ENCODE measurements at places on chromosomes 16 and 17.

DNA sequence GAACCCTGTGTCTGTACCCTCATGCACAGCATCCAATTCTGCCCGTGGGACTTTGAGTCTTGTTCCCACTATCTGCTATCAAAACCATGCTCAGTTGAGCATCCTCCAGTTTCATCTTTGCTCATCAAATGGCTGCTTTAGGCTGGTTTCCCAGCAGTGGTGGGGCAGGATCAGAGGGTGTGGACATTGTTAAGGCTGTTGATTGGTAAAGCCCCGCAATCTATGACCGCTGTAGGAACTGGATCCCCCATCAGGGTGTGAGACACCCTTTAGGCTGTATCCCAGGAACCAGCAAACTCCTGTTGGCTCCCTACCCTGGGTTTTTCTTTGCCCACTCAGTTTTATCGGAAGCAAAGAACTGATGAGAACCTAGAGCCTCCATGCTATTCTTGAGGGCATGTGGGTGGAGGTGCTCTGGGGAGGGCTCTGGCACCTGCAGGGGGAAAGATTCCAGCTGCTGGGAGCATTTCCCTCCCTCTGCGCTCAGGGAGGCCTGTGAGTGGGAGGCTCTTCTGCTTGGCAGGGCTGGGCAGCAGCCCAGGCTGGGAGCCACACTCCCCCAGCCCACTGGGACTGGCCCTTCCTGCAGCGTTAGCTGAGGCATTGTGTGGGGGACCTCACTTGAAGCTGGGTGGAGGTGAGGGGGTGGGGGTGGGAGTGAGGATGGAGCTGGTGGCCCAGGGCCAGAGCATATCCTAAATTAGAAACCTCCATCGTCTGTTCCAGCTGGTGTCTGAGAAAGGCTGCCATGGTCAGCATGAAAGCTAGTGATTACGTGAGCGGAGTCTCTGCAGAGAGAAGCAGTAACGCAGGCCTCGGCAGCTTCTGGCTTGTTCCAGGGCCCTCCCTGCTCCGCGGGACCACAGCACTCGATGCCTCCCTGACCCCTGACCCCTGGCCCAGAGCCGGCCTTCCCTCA lies 160.6 kb downstream of the IRF8 start:
- no peak for DNase-seq

DNA sequence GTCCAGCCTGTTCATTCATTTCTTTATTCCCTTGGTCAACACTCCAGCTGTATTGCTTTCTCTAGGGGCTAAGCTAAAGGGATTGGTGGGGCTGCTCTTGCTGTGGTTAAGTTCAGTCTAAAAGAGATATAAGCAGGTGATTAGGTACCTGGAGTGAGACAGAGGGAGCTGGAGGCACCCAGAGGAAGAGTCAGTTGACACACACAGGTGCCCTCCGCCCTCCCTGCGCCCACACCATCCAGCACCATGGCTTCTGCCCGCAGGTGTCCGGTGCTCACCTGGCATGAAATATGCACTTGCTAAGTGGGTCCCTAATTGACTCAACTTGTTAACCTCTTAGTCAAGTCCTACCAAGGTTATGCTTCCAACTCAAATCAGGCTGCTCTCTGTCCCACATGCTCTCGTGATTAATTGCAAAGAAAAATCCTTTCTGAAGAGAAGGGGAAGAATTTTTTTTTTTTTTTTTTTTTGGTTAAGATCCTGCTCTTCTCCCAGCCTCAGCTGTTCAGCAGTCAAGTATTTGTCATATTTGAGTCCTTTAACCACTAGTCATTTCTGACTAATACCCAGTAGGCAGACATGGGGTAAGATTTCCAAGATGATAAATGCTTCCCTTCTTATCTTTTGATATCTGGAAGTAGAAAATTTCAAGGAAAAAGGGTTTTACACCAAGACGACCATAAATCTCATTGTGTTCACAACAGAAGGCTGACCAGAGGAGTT lies 199.8 kb upstream of the WSCD1 start:
- DNase-seq = no peak

DNA sequence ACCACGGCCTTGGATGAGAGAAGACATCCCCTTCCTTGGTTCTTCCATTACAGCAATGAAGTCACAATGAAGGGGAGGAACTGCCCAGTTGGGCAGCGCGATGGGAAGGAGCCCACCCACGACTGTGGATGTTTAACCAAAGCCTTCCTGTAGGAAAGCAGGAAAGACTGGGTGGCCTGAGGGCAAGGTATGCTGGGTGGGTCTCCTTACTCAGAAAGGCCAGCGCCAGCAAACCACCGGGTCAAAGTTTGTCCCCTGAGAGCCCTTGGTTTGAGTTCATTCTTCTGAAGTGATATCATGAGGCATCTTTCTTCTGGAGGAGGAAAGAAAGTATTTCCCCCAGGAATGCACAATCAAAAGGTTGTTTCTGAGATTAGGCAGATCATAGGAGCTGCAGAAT lies 105.2 kb downstream of the C16orf95 start:
- no peak for DNase-seq

GRCh38 chr17:68290268-68290954 lies 516 bp downstream of the SLC16A6 start:
- peak; percentile 30 for DNase-seq

DNA sequence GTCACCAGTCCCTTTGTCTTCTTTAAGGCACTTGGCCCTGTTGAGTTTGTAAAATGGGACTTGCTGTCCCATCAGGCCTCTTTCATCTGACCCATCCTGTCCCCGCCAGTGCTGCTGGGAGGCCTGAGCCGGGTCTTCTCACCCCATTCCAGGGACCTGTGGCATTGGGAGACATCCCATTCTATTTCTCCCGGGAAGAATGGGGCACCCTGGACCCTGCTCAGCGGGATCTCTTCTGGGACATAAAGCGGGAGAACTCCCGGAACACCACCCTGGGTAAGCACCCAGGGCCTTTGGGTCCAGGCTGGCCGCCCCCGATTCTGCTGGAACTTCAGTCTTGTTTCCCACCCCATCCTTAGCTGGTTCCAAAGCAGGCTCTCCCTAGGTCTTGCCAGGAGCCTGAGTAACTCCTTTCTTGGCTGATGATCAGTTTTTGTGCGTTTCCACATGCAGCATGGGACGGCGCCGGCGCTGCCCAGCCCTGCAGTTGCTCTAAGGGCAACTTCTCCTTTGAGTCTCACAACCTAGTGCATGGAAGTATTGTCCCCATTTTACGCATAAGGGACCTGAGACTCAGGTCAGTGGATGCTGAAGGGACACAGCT lies 4.1 kb downstream of the ZNF213 start:
- no peak for DNase-seq

GRCh38 chr17:81111066-81111465 lies 54.2 kb upstream of the PVALEF start:
- DNase-seq = no peak

DNA sequence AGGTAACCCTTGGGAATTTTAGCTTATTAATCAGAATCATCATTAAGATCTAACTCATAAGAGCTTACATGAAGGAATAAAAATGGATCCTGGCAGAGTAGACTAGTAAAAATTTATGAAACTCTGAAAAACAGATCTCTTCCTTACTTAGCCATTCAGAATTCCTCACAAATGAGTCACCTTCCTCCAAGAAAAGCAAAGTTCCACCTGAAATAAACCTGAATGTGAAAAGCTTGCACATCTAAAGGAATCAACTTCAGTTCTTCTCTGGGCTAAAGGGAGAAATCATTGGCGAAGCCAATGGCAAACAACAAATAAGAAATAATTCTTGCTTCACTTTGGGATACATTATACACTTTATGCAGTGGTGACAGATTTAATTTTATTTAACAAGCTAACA lies 22.7 kb downstream of the MYO1D start:
- DNase-seq = no peak

- DNase-seq = no peak
Observed at GRCh38 chr16:63185235-63185780, 1149.1 kb upstream of the CDH8 start.

DNA sequence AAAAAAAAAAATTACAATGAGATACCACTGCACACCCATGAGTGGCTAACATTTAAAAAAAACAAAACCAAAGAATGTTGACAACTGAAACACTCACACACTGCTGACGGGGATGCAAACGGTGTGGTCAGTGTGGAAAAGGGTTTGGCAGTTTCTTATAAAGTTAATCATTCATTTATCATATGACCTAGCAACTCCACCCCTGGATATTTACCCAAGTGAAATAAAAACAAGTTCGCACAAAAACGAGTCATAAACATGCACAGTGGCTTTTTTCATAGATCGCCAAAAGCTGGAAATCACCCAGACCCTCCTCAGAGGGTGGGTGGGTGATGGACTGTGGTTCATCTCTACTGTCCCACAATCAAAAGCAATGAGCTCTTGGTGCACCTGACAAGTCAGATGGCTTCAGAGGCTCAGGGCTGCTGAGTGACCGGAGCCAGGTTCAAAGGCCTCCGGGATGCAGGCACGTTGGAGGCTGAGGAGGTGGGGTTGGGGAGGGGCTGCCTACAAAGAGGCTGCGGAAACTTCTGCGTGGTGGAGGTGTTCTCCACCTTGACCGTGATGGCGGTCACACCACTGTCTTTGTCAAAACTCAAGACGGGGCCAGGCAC lies 14.2 kb downstream of the RAB40B start:
- DNase-seq = no peak

DNA sequence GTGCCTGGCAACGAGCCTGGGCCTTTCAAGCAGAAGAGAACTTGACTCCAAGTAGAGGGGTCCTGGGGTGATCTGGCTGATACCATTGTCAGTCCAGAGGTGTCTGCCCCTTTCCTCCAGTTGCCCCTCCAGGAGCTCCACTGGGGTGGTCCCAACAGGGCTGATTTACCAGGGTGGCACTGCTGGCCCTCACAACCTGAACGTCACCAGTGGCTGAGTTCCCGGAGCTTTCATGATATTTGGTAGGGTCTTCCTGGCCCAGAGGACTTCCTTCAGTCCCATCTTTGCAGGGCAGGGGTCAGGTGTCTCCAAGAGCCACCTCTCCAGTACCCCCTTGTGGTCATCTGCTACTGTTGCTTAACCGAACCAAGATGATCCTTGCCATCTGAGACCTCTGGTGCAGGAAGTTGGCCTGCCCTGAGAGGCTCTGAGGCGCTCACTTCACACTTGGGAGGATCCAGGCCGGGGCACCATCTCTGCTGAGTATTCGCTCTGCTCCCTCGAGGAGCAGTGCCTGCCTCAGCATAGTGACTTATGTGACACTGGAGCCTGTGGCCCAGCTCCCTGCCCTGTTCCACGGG lies 3.5 kb downstream of the LIMD2 start:
- DNase-seq = peak; percentile 27

DNA sequence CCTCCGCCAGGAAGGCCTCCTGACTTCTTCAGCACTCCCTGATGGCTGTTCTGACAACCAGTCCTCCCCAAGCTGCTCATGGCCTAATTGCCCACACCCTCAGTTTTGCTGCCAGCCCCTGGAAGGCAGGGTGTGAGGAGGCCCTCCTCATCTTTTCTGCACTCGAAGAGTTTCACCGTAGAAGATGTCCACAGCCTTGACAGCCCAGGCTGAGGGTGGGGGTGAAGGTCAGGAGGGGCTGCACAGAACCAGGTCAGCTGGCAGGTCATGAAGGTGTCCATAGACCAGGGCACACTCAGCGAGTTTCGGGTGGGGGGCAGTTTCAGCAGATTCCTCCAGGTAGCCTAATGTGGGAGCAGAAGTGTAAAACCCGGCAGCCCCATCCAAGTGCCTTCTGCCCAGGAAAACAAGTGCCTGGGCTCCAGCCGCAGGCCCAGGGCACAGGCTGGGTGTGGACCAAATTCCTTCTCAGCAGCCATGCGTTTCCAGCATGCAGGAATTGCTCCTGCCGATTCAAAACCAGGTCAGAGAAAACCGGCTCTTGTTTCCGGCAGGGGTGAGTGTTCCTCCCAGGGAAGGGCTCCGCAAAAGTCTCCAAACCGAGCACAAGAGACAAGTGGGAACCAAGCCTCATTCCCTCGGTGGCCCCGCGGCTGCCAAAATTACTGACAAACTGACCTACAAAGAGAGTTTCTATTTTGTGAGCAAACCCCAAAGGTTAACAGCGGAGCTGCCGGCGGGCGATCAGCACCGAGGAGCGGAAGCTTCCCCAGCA lies 228.8 kb downstream of the C16orf78 start:
- no peak for DNase-seq

- DNase-seq = no peak
Observed at GRCh38 chr17:44375196-44376017, 11.8 kb upstream of the FAM171A2 start.
